PC-9 (cell line): ENCODE measurements at places on chromosomes 6 and 20.
A peak's percentile ranks its signal among the peaks of the same experiment; 100 is the strongest.

DNA sequence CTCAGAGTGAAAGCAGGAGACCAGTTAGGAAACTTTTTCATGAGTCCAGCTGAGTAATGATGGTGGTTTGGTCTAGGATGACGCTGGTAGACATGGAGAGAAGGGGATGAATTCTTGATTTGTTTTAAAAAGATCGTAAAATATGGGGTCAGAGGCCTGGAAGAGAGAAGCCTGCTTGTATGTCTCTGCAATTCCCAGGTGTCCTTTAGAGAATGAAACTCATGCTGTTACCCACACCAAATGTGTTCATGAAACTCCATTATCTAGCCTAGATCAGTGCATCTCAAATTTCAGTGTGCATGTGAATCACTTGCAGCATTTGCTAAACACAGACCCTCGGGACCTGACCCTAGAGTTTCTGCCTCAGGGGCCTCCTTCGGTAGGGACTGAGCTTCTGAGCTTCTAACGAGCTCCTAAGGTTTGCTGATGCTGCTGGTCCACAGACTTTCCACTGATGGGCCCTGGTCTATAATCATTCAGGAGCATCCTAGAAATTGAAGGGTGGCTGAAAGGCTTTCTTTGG, 302.0 kb upstream of the PLCB4 start:
- no peak for DNase-seq

GRCh38 chr20:35674921-35675320, 10.2 kb upstream of the CPNE1 start:
- no peak for DNase-seq

- peak; percentile 14 for DNase-seq
Observed at GRCh38 chr6:53432318-53433161, 83.8 kb upstream of the ELOVL5 start.

GRCh38 chr20:3258429-3258828, 19.4 kb upstream of the SLC4A11 start:
- DNase-seq, result no peak

DNA sequence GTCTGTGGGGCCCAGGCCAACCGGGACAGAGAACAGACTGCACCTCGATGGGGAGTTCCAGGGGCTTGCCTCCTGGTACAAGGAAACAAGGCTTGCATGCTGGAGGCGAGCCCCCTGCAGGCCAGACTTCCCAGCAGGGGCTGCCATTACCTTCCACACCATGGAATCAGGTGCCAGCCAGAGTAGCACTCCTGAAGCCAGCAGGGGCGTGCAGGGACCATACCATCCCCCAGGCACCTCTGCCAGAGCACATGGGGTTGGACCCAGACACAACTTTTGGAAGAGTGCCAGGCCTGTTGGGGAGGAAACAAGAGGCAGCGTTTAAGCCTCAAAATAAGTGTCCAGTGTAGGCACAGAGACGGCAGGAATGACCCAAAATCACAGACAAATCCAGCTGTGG, 6.5 kb downstream of the DDO start:
- DNase-seq, result no peak

GRCh38 chr6:170207586-170208181, 83.2 kb downstream of the DLL1 start:
- DNase-seq, result no peak

DNA sequence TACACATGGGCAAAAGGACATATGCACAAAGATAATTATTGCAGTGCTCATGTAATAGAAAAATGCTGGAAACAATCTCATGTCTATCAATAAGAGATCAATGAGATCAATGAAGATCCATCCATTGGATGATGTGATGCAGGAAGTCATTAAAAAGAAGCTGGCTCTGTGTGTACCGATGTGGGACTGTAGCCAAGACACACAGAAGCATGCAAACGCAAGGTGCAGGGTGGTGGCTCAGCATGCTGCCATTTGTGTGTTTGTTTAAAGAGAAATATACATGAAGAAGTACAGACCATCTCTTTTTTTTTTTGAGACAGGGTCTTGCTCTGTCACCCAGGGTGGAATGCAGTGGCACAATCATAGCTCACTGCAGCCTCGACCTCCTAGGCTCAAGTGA, 33.1 kb upstream of the KCNB1 start:
- DNase-seq, result no peak

- DNase-seq, result no peak
Observed at GRCh38 chr20:22366631-22367030, 217.7 kb downstream of the FOXA2 start.
